ENCODE measurements at places on chromosomes 11 and 22.

GRCh38 chr11:61090521-61090920, 11.8 kb upstream of the CD5 start:
- no peak for DNase-seq

DNA sequence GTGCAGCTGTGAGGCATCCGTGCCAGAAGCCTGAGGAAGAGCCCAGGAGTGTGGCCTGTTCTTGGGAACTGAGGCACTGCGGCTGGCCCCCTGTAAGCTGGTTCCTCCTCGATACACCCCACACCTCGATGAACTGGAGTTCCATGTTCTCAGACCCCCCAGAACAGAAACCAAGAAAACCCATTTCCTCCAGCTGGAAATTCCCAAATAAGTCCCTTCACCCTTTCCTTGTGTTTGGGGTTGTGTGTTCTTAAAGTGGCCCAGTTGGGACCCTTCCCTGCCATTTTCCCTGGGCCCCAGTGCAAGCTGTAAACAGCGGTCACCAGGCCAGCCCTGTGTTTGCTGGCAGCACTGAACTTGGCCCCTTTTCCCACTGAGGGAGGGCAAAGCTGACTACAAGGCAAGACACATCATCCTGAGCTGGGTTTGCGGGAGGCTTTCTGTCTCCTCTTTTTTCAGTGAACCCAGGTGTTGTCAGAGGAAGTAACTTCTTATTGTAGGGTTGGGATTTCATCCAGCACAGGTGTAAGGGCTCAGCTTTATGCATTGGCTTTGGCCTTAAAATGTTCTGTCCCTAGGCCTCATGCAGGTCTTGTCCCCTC, 60.1 kb upstream of the MPEG1 start:
- no peak for DNase-seq

GRCh38 chr11:64553554-64554201, 37.3 kb upstream of the SLC22A12 start:
- DNase-seq: peak; percentile 64

GRCh38 chr11:6012035-6012668, 5.4 kb upstream of the OR56A4 start:
- no peak for DNase-seq

GRCh38 chr22:50498322-50498890, 9.1 kb downstream of the LMF2 start:
- DNase-seq: peak; percentile 76

DNA sequence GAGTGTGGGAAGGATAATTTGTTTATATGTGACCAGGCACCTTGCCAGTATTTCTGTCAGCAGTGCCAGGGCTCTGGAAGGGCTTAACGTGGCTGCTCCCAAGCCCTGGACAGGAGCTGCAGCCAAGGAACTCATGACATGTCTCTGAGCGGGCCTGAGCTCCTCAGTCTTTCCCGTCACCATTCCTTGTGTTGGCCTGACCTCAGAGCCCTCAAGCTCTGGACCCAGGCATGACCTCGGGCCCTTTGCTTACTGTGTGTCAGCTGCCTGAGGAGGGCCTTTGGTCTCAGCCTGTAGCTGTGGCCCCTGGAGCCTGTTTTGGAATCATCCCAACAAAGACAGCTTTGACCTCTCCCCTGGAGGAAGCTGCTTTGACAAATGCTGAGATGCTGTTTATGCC, 264.1 kb upstream of the PLET1 start:
- no peak for DNase-seq

DNA sequence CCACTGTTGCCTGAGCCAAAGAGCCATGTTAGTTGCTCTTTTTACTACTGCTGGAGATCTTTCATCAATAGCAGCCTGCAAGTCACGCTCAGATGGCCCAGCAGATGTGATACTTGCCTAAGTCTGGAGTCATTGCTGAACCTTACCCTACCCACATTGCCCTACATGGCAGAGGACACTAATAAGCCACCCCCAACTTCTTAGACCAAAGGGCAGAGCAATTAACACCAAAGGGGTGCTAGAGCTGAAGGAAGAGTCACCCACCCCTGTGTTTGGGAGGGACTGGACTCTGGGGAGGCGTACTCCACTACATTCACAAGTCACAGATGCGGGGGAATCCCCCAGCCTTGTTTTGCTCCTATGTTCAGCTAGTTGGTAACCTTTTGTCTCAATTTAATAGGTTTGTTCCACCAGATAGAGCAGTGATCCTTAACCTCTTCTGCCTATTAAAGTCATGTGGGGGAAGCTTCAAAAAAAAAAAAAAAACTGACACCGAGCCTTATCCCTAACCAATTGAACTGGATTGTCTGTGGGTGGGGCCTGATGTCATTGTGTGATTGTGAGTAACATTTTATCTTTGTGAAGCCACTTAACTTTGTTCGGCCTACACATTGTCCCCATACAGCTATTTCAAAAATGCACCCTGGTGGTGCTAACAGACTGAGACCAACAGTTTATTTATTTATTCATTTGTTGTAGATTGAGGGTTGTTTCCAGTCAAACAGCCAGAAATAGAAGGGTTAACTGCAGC, 13.1 kb downstream of the ADM start:
- no peak for DNase-seq

DNA sequence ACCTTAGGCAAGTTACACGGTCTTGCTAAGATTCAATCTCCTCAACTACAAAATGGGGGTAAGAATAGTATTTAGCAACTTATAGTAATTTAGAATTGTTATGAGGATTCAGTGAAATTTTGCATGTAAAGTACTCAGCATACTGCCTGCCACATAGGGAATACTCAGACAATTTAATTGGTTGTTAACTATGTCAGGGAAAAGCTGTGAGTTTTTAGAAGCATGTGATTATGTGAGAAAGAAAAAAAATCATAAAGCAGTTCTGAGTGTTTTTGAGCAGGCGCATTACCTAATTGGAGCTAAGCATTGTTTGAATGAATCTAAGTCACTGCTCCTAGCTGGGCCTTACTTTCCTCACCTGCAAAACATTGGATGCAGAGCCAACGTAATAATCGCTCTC, 287.3 kb upstream of the MTNR1B start:
- no peak for DNase-seq

DNA sequence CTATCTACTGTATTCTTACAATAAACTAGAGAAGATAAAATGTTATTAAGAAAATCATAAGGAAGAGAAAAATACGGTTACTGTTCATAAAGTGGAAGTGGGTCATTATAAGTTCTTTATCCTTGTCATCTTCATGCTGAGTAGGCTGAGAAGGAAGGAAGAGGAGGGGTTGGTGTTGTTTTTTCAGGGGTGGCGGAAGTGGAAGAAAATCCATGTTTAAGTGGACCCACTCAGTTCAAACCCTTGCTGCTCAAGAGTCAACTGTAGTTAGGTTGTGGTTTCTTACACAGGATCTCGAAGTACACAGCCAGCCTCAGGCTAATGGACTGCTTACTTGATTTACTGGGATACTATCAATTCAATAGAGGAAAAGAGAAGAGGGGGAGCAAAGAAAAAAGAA, 63.1 kb downstream of the PIWIL4 start:
- no peak for DNase-seq

DNA sequence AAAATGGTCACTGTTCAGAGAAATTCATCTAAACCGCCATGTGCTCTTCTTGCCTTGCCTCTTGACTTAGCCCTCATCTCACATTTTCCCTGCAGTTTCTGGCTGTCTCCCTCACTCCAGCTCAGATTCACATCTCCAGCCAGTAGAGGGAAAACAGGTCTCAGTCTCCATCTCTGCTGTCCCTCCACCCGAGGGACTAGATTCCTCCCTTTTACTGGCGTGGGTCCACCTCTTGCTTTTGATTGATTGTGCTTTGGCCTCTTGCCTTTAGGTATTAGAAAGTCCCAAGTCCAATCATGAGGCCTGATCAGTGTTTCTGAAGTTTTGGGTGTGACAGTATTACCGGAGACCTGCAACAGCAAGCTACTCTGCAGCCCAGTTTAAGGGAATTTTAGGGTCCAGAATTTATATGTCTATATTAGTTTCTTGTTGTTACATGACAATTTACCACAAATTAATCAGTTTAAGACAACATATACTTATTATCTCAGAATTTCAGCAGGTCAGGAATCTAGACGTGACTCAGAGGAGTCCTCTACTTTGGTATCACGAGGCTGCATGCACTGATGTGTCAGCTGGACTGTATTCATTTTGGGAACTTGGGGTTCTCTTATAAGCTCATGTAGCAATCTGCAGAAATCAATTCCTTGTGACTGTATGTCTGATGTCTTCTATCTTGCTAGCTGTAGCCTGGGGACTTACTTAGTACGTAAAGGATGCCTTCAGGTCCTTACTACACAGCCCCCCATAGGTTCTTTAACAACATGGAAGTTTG, 805.2 kb upstream of the CCDC90B start:
- DNase-seq: no peak

- no peak for DNase-seq
Measured at GRCh38 chr11:84686716-84687115, 940.4 kb downstream of the DLG2 start.

DNA sequence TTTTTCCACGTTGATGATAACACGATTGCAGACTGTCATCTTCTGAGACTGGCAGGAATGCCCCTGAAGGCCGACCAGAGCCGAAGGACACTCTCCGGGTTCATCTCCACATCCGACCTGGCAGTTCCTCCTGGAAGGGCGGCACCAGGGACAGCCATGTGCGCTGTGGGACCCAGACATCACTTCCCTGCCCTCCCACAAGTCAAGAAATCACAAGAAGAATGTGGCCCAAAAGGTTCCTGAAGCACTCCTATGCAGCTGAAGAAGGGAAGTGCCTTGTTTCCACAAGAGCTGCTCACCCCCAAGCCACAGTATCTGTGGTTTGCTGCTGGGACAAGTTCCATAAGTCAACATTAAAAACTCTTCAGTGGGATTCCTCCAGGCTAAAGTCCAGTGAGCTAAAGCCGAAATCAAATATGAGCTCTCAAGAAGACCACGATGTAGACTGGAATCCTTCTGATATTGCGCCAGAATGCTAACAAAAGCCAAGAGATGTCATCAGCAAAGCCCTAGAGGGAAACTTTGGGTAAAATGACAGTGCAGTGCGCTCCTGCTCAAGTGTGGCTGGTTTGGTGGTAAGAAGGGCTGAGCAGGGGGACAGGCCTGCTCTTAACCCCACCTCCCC, 21.2 kb downstream of the PACSIN2 start:
- no peak for DNase-seq

- no peak for DNase-seq
Measured at GRCh38 chr22:38215156-38216038, 13.6 kb downstream of the MAFF start.

GRCh38 chr11:83302151-83302550, 16.0 kb upstream of the CCDC90B start:
- no peak for DNase-seq

- no peak for DNase-seq
Measured at GRCh38 chr11:34238533-34238932, 119.3 kb downstream of the ABTB2 start.

GRCh38 chr11:78735711-78736110, 161.0 kb upstream of the NARS2 start:
- no peak for DNase-seq

GRCh38 chr11:111631024-111631665, 28.9 kb downstream of the SIK2 start:
- DNase-seq: no peak

DNA sequence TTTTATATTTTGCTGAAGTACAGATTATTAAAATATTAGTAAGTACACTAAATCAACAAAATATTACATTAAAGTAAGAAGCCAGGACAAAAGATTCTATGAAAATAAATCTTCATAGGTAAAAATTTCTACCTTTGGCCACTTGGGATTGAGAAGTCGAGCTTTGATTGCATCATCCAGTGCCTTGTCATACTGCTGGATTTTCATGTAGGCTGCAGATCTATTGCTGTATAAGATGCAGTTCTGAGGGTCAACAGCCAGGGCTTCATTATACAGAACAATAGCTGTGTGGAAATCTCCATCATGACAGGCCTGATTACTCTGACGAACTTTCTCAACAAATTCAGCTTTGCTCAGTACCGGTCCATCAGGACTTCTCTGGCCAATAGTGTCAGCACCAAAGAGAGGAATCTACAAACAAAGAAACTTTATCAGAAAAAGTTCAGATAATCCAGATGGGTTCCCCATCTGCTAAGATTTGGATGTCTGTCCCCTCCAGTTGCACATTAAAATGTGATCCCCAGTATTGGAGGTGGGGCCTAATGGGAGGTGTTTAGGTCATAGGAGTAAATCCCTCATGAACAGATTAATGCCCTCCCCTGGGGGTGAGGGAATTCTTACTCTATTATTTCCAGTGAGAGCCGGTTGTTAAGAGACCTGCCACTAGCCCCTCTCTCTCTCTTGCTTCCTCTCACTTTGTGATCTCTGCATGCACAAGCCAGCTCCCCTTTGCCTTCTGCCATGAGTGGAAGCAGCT, 50.0 kb downstream of the TTC28 start:
- DNase-seq: no peak

GRCh38 chr11:61917334-61918109, at the start of gene RAB3IL1:
Gene RAB3IL1, minus strand, starts transcription at chr11:61917566. Its CDS starts 199 bp downstream, at chr11:61917367.
- DNase-seq: peak; percentile 2

- DNase-seq: no peak
Measured at GRCh38 chr11:45658292-45658991, 7.0 kb downstream of the CHST1 start.

GRCh38 chr11:59097113-59097708, 9.8 kb upstream of the FAM111B start:
- peak; percentile 75 for DNase-seq

- DNase-seq: no peak
Measured at GRCh38 chr11:128424851-128425285, 162.5 kb downstream of the ETS1 start.

DNA sequence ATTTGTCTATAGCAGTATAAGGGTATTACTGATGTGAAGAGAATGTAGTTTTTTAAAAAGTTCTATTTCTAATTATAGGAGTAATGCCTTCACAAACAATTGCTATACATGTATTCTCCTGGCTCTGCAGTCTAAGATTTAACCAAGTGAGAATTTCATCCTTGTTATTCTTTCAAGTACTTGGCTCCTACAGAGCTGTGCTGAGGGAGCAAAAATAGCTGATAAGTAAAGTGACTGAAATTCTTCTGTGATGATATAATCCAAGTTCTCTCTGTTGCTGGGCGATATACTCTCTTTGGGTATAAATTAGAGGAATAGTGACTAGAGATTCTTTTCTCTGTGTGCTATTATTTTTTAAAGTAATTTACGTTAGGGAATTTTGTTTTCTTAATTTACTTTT, 68.0 kb downstream of the PGR start:
- DNase-seq: no peak

DNA sequence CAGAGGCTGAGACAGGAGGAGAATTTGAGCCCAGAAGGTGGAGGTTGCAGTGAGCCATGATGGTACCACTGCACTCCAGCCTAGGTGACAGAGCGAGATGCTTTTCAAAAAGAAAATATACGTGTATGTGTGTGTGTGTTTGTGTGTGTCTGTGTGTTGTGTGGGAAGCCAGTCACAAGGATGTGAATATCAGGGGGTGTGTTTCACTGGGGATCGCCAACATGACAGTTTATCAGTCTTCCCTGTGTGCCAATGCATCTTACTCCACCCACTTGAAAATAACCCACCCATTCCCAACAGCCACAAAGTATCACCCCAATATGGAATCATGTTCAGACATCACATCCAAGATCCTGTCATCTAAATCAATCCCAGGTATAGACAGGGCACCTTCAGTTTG, 10.4 kb upstream of the APOBEC3B start:
- no peak for DNase-seq
